ENCODE measurements at places on chromosomes 1 and 21.

DNA sequence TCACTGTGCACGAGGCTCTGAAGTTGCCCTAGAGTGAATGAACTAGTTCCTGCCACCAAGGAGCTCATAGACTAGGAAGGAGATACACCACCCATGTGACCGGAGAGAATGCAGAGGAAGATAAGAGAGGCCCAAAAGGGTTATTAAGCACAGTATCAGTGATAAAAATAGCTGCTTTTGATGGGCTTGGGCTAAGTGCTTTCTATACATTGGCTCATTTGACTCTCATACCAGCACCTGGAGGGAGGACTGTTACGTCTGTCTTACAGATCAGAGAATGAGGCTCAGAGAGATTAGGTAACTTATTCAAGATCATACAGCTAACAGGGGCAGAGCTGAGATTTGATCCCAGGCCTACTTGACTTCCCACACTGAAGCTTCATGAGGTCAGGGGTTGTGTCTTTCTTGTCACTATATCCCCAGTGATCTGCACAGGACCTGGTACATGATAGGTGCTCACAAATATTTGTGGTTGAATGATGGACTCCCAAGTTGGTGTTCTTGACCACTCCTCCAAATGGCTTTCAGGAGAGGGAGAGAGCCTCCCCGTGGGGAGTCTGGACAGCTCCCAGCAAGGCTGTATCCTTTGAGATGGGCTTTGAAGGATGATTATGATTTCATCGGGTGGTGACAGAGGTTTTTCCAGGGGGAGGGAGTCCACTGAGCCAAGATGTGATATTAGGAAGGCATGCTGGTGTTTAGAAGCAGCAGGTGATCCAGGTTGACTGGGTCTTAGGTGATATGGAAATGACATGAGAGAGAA lies 14.4 kb downstream of the PPFIA4 start:
- no peak for DNase-seq

- DNase-seq: peak; percentile 28
These were observed 342.1 kb upstream of the NR5A2 start for GRCh38 chr1:199685369-199685768.

GRCh38 chr1:23126801-23127200 lies 41.9 kb downstream of the LUZP1 start:
- no peak for DNase-seq

- DNase-seq: no peak
These were observed 124.4 kb upstream of the PTBP2 start for GRCh38 chr1:96597218-96597617.

GRCh38 chr1:5269901-5270300 lies 615.5 kb downstream of the AJAP1 start:
- DNase-seq: no peak

DNA sequence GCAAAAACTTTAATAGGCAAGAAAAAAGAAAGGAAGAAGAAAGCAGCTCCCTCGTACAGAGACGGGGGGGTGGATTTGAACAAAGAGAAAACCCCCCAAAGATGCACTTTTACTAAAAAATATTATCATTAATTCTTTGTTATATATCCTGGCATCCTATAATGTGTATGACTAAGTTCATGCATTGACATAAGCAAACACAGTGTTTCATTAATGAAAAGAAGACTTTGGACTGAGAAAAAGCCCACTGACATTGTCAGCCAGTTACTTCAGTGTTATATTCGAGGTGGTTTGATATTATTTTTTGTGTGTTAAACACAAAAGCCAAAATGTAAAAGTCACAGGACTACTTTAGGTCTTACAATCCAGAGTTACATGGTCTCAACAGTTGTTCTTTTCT lies 110.1 kb upstream of the DPYD start:
- DNase-seq: no peak

GRCh38 chr1:207787776-207788175 lies 35.9 kb downstream of the CD46 start:
- DNase-seq: no peak

DNA sequence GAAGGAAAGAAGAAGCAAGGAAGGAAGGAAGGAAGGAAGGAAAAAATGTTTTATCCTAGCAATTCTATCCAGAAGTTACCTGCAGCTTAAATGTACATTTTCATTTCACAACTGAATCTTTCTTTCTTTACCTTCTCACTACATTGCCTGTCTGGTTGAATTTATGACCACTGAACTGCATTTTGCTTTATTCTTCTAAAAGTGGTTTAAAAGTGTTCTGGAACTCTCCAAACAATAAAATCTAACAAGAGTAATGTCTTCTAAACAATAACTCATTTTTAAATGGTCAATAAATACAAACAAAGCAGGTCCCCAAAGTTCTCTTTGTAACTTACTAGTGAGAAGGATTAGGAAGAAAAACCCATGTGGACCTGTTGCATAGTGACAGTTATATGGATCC lies 587.5 kb upstream of the NEGR1 start:
- DNase-seq: no peak

- peak; percentile 28 for DNase-seq
These were observed 26.5 kb downstream of the RIPPLY3 start for GRCh38 chr21:37032877-37033471.

DNA sequence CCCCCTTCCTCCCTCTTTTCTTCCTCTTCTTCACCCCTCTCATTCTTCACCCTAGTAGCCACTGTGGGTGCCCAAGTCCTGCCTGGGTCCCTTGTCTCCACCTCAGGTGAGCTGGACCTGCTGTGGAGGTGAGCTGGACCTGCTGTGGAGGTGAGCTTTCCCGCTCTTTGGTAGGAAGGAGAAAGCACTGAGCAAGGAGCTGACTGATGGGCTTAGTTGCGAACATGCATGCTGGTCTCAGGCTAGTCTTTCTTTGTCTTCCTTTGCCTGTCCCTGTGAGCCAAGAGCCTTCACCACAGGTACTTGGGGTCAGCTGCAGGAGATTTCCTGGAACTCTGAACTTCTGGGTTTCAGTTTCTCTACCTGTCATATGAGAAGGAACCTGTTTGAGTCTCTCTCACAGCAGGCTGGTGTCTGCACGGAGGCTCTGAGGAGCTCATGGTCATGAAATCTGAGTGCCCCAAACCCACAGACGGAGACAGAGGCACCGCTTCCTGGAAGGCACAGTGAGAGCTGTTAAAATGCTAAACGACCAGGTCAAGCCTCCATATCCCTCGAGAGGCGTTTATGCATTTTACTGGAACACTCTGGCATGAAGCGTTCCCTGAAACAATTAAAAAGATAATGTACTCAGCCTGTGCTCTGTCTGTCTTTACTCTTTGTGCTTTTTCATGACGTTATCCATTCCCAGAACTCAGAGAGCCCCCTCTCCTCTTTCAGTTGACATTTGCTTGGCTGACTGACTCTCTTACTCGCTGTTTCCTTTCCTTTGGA lies 69.5 kb downstream of the RHOU start:
- DNase-seq: no peak

DNA sequence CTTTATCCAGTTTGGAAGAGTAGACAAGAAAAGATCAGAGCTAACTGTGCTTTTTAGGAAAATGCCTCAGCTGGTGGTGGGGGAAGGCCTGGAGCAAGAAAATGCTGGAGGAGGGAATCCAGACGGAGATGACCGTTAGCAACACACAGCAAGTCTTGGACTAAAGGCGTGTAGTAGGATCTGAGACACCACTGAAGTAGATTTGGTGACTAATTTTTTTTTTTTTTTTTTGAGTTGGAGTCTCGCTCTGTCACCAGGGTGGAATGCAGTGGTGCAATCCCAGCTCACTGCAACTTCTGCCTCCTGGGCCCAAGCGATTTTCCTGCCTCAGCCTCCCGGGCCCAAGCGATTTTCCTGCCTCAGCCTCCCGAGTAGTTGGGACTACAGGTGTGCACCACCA lies 41.2 kb downstream of the LPAR3 start:
- DNase-seq: peak; percentile 60

GRCh38 chr1:206986402-206986801 lies 16.1 kb upstream of the FCAMR start:
- no peak for DNase-seq

DNA sequence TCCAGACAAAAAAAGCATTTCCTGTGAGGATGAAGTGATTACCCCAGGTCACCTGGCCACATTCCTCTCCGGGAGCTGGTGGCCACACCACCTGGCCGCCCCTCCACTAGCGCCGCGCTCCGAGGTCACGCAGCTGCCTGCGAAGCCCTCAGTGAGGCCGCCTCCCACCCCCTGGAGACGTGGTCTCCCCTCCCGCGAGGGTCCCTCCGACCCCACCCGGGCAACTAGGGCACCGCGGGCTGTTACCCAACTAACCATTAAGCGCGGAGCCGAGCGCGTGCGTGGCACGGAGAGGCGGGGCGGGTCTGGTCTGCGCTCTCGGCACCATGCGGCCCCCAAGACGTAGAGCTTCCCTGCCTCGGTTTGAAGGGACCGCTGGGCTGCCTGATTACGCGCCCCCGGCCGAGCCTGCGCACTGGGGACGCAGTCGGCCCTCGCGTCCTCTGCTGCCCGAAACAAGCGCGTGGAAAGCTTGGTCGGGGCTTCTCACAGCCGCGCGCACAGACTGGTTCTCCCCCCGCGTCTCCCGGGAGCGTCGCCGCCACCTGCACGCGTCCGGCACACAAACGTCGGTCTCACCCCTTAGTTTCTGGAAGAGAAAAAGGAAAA lies 106.5 kb downstream of the SLC16A1 start:
- no peak for DNase-seq

DNA sequence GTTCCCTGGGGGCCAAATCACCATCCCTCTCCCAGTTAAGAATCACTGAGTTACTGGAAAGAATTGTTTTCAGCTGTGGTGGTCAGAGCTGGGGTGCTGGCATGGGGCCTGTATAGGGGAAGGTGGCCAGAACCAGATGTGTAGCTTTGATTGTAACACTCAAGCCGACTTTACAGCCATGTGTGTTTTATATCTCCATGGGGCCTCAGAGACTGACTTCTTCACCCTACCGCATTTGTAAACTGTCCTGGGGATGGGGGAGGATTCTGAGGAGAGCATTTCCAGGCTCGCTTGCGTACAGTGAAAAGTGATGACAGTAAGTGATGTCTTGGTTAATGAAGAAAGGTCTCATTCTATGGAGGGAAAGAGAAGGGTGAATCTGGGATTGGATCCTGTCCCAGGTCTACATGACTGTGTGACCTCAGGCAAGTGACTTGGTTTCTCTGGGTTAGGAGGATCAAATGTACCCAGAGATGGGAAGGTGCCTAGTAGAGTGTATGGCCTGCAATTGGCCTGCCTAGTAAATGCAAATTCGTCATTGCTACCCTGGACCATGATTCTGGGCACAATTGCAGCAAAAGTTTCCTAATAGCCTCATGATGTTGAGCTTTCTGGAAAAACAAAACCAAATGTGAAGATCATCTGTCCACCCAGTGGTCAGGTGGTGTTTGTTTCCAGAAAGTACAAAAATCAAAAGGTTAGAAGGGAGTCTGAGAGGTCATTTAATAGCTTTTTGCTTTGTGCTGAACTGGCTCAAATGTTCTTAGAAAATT lies 49.7 kb upstream of the RCC2 start:
- no peak for DNase-seq

- DNase-seq: peak; percentile 61
These were observed at the start of gene NBPF3 for GRCh38 chr1:21439721-21440629. TSS of gene NBPF3 (plus strand) at chr1:21440137. CDS start at chr1:21445087, 4,950 bp downstream.

DNA sequence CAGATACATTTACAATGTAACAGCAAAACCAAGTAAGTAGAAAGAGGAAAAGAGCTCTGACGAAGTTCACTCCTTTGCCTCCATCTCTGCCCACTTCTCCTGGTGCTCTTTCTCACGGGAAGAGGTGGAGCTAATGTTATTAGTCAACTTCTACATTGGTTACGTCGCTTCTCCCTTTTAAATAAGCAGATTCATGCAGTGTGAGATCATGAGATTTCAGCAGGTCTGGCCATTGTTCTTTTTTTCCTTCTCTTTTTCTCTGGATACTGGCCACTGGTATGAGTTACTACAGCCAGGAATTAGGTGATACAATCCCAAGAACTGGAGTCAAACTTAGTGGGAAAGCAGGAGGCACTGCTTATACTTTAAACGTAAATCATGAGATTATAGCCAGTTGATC lies 207.1 kb downstream of the AKT3 start:
- no peak for DNase-seq

DNA sequence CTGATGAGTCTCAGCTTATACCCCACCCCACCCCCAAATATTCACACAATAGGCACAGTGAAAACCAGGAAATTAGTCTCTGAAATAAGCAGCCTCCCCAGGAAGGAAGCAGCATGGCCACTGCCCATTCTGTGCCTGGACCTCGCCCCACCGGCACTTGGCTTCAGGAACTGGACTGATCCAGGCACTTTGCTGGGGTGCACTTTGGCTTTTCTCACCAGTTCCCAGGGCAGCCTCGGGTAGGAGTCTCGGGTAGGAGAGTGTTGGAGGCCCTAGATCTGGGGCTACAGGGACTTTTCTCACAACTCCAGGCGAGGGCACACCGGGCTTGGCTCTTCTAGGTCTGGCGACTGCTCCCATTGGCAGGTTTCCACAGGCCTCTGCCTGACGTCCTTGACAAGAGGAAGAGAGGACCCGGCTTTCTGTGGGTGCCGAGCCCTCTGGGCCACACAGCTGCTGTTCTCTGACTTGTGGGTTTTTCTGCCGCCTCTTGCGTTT lies 18.7 kb downstream of the ADARB1 start:
- no peak for DNase-seq

DNA sequence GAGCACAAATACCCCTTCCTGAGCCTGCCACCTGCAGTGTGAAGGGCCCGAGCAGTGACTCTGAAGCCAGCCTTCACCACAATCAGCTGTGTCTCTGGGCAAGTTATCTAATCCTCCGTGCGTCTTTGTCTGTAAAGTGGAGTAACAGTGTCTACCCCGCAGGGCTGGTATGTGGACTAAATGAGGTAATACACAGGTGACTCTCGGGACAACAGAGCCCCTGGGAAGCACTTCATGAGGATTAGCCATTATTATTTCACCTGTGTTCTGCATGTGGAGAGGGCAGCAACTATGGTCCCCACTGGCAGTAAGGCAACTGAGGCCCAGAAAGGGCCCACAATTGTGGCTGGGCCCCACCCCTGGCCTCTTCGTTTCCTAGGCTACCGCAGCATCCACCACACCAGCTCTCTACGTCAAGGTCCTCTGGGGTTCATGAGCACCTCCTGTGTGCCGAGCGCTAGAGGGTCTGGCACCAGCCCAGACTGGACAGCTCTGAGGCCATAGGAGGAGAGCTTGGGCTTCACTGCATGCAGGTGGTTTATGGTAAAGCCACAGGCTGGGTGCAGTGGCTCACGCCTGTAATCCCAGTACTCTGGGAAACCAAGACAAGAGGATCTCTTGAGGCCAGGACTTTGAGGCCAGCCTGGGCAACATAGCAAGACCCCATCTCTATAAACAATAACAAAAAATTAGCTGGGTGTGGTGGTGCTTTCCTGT lies 41.3 kb upstream of the LRP8 start:
- DNase-seq: no peak

DNA sequence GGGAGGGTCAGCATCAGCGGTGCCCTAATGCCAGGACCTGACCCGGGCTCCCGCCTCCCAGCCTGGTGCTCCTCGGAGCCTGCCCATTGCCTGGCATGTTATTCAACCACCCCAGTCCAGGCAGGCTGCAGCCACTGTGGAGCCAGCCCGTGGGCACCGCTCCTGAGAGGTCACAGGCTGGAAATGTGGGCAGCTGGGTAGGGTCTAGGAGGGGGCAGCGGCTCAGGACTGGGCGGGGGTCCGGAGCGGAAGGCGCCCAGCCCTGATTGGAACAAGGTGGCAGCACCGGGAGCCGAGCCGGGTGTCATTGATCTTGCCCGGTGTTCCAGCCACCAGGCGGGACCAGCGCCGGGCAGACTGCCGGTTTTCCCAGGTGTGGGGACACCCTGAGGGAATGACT lies 12.7 kb upstream of the RUNX3 start:
- no peak for DNase-seq

- DNase-seq: no peak
These were observed 18.8 kb upstream of the COP1 start for GRCh38 chr1:176225911-176226310.

GRCh38 chr1:193189442-193190095 lies 3.2 kb upstream of the B3GALT2 start:
- no peak for DNase-seq

GRCh38 chr1:4425892-4426291 lies 228.5 kb upstream of the AJAP1 start:
- DNase-seq: no peak
